AG04450 (cell line): ENCODE measurements at places on chromosomes 1 and 21. TPM values are rescaled to one million over a fixed set of nuclear protein-coding genes. Genes with fewer than 3 reads are reported as not detected.

The TEKT2 gene
- 0.12 TPM in 2 replicates for polyA plus RNA-seq

DNA sequence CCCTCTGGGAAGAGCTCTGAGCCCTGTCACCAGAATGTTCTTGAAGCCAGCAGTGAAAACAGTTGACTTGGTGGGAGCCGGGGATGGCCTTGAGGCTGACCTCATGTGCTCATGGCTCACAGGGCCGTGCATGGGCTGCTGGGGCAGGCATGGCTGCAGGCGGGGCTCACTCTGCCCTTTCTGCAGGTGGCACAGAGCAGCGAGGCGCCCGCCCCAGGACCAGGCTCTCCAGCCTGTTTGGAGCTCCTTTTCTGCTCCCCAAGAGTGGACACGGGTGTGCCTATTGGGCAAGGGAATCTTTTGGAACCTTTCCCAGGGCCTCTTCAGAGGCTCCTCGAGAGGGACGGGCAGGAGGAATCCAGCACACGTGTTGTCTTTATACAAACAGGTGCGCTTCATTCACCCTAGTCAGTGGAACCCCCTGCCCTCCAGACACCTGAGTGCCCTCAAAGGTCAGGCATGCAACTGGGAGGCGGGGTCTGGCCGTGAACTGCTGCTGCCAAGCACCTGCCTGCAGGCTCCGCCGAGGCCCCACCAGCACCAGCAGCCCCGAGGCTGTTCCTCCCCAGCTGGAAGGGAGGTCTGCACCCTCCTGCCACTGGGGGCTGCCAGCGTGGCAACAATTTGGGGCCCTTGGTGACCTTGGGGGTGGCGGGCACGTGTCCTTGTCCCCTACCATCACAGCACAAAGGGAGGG is 2.6 kb upstream of the TTC34 start:
- no peak for DNase-seq

DNA sequence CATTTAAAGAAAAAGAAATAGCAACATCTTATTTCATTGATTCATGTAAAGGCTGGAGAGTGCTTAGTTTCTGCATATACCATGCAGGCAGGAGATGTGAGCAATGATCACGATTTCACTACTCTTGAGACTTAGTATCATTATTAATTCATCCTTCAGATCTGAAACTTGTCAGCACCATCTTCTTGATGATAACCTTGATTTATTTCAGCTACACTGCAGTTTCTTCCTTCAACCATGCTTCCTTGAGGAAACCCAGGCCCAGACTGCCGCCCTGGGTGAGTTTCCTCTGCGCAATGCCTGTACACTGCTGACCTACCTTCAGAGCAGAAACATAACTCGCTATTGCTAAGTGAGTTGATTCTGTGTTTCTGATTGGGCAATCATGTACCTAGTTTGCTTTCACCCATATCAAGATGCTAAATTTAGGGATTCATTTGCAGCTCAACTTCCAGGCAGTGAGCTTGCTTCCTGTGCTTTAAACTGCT is 13.5 kb upstream of the BCL10 start:
- DNase-seq, result no peak

DNA sequence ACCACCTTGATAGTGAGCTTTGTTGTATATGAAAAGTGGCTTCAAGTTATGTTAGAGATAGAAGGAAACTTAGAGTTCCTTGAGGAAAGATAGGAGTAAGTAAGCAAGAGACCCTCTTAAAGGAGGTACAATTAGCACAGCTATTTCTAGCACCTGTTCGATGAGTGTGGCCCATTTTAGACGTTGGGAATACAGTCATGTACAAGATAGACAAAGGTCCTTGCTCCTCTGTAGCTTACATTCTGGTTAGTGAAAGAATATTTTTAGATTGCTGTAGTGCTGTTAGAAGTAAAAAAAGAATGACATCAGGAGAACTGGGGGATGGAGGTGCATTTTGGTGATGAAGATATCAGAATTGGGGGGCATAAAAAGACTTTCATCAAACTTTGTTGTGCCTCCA is 47.5 kb downstream of the MRPS6 start:
- DNase-seq, result no peak

DNA sequence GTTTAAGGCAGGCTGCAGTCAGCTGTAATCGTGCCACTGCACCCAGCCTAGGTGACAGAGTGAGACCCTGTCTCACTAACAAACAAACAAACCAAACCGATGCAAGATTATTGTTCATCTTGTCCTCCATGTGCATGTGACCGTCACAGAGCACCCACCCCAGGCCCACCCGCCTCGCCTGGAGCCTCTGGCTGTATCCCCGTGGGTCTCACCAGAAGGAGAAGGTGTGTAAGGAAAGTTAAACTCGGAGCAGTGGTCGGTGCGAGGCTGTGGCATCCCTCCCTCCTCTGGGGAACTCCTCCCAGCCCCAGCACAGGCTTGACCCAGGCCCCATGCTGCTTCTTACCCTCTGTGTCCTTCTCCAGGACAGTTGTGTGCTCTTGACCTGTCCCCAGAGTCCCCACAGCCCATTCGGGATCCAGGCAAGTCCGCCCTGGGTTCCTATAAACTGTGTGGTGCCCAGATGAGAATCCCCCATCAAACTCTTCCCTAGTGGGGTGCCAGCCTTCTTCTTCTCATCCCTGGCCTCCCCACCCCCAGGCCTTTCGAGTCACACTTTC is 318.4 kb downstream of the AJAP1 start:
- no peak for DNase-seq

DNA sequence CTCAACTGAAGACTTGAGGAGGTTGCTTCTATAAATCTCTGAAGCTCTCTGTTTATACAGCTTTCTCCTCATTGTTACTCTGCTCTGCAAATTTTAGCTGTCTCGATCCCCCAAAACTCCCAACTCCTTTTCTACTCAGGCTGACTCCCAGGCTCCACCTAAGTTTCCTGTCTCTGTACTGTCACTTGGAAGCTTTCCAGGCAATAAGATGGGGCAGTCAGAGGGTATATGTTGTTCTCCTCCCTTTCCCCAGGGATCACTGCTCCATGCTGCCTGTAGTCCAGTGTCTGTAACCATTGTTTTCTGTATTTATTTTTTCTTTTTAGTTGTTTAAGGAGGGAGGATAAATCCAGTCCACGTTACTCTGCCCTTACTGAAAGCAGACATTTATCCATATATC is 13.4 kb downstream of the TSNAX start:
- no peak for DNase-seq

The AGMAT gene
- 0.68 and 0.74 TPM in 2 replicates for polyA plus RNA-seq

The CYP4X1 gene
- polyA plus RNA-seq, result not detected in 2 replicates

GRCh38 chr1:29527314-29528004 is 291.1 kb downstream of the PTPRU start:
- DNase-seq, result no peak

GRCh38 chr1:212035835-212036605 is 472 bp downstream of the DTL start:
- no peak for DNase-seq

The RGS8 gene
- polyA plus RNA-seq, result not detected in 2 replicates

The KRTAP20-4 gene
- not detected in 2 replicates for polyA plus RNA-seq

DNA sequence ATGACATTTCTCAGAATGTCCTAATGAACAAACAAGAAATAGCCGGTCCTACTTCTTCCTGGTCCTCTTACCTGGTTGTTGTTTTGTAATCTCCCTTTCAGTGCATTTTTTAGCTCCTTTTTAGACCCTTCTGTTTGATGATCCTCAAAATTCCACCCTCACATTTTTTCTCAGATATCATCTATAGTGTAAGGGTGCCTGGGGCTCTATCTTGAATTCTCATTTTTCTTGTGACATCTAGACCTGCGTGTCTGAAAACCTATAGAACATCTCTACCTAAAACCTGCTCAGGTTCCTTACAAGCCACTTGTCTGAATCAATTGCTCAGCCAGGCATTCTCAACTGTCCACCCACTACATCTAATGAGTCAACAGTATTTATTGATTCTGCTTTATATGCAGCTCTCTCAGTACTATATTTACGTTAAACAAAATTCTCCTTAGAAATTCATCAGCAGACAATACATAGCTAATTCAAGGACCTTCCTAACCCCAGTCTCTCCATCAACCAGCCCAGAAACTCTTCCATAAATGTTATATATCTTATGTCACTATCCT is 36.5 kb upstream of the USH2A start:
- DNase-seq, result no peak

GRCh38 chr1:153944005-153944826 is 2.3 kb downstream of the DENND4B start:
- no peak for DNase-seq

DNA sequence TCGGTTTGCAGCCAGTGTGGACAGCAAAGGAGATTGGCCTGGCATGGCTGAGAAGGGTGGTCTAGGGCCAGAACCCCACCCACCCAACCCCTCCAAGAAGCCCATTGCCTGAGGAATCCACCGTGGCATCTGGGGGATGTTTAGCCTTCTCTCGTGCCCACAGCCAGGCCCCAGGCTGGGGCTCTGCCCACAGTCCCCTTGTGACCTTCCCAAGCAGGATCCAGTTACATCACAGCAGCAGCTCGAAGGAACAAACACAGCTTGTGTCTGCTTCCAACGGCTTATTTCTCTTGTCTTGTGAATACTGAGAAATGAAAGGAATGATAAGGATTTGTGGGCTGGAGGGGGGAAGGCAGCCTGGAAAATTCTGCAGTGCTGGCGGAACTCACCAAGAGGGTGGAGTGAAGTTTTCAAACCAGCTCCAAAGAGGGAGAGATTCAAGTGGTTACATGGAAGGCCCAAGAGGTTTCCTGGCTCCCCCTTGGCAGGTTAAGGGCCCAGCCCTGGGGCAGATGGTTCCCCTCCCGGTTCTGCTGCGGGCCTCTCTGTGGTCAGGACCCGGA is 61.6 kb downstream of the DHRS3 start:
- DNase-seq, result peak; percentile 85

DNA sequence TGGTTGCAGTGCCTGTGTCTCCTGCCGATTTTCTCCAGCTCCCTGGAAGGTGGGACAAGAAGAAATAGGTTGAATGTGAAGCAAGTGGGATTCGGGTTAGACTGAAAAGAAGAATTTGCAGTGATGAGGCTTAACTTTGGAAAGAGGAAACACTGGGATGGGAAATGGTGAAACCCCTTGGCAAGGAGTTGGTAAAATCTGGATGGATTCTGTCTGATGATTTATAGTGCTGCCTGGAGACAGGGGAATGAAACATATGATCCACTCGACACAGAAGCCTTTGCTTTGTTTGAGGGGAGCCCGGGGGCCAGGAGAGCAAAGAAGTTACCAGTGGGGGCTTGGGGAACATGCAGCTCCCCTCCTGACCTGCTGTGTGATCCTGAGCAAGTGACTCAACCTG is 67.2 kb downstream of the UBIAD1 start:
- DNase-seq, result no peak

The WDTC1 gene
- polyA plus RNA-seq, result 7.1 and 9.2 TPM in 2 replicates

- no peak for DNase-seq
Measured at GRCh38 chr1:197515421-197515820, 247.4 kb downstream of the CRB1 start.

GRCh38 chr1:180402001-180402400 is 100.4 kb downstream of the ACBD6 start:
- no peak for DNase-seq

DNA sequence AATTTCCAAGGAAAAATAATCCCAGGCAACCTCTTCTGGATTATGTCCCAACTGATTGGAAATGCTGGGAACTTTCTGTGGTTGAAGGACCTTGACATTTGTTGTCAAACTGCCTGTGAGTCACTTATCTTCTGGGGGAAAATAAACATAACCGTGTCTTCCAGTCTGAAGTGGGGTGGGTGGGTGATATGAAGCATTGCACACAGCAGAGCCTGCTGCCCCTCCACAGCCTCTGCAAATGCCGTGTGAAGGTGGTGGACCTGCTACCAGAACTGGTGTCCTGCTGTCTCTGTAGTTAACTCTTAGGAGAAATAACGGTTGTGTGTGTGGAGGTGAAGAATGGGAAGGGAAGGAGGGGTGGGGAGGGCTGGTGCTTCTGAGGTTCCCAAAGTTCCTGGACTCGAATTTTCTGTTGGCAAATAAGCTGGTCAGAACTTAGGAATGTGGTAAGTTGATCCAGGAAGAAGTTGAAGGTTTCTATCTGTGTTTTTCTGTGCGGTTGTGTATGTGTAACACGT is 23.2 kb downstream of the GALNT2 start:
- no peak for DNase-seq

- DNase-seq, result no peak
Measured at GRCh38 chr1:45686015-45686287, 382 bp downstream of the GPBP1L1 start.

- peak; percentile 23 for DNase-seq
Measured at GRCh38 chr1:194045416-194045815, 859.0 kb upstream of the B3GALT2 start.

The CD1E gene
- polyA plus RNA-seq, result not detected in 2 replicates

The ST6GALNAC3 gene
- polyA plus RNA-seq, result 1.9 and 2.1 TPM in 2 replicates

The RGS2 gene
- 60.5 and 80.3 TPM in 2 replicates for polyA plus RNA-seq

The PDPN gene
- 0.55 and 0.57 TPM in 2 replicates for polyA plus RNA-seq

The OR2T5 gene
- not detected in 2 replicates for polyA plus RNA-seq

DNA sequence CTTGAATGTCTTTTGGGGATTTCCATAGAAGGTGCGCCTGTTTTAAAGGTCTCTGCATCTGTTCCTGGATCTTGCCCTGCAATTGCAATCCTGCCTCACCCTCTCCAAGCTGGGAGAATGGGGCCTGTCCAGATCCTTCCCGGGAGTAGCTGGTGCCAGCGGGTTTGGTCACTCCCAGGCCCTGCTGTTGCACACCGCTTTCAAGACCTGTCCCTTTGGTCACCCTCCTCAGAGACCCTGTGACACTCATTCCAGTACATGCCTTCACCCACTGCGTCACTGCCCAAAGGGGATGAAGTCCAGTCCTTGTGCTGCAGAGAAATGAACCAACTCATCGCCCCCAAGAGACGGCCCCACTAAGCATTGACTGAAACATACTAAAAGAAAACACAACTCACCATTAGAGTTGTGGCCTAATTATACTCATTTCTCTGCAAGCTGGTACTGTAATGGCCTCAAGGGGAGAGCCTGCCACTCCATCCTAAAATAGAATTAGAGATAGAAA is 1.9 kb upstream of the IRF2BP2 start:
- no peak for DNase-seq

DNA sequence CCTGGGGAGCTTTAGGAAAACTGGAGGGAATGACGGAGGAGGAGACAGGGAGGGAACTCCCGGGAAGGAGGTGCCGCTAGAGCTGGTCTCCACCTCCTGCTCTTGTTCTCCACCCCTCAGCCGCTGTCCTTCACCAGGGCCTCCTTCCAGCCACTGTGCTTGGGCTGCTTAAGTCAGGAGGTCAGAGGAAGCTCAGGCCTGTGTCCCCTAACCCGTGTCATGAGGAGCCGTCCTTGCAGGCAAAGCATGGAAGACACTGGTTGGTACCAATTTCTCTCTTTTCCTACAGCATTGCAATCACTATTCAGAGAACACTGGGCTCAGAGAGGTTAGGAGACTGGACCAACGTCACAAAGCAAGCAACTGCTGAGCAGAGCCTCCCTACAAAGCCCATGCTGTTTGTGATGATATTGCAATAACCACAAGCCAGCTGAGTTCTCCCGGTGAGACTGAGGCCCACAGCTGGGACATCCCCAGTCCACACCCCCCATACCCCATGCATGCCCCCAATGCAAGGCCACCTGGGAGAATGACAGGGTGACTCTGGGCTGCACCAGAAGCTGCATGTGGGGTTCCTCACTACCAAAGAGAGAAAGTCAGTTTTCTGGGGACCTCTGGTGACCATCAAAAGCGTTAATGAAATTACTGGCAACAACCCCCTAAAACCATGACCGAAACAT is 427.5 kb downstream of the NPHP4 start:
- no peak for DNase-seq

- no peak for DNase-seq
Measured at GRCh38 chr1:97252076-97252475, 530.5 kb downstream of the PTBP2 start.
